Fibroblast of gingiva (primary cell): ENCODE measurements at places on chromosomes 3 and 15.

DNA sequence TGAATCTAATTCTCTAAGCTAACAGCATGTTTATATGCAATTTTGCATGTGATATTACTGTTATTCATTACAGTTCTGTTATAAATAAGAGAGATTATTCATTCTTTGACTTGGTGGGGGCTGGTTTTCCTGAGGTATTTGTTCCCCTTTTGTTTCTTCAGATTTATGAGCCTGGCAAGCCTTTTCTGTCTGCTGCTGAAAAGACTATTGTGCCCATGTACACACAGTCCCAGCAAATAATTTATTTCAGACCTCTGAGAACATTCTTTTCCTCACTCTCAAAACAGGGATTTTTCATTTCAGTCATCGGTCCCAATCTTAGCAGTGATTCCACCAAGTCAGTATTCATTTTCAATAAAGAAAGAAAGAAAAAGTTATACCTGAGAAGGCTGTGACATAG, 716.8 kb downstream of the NSUN3 start:
- no peak for DNase-seq

DNA sequence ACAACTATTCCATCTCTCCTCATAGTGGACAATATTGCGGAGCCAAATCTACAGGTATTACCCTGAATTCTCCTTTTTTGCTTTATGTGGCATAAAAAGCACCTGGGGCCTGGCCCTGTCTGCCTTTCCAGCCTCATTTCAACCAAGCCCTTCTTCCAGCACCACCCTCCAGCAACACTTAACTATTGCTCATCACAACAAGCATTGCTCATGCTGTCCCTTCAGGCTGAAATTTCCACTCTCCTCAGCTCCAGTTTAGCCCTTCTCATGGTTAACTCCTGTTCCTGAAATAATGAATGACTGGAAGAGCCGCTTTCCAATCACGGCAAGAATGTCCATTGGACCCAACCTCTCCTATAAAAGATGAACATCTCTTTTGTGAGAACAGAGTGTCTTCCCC, 107.4 kb downstream of the P2RY1 start:
- no peak for DNase-seq

DNA sequence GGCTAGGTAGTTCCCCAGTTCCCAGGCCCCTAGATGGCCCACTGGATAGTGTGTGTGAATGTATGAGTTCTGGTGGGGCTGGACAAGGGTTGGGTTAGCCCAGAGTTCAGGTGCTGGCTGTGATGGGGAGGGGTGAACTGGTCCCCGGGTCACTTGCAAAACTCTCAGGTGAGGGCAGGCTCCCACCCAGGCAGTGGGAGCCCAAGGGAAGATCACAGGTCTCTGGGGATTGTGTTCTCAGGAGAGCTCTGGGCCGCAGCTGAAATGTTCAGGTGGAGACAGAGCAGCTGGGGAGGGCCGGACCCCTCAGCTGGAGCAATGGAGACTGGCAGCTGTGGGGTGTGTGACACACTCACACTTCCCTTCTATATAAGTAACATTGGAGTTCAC, 12.8 kb upstream of the FAM98B start:
- no peak for DNase-seq

DNA sequence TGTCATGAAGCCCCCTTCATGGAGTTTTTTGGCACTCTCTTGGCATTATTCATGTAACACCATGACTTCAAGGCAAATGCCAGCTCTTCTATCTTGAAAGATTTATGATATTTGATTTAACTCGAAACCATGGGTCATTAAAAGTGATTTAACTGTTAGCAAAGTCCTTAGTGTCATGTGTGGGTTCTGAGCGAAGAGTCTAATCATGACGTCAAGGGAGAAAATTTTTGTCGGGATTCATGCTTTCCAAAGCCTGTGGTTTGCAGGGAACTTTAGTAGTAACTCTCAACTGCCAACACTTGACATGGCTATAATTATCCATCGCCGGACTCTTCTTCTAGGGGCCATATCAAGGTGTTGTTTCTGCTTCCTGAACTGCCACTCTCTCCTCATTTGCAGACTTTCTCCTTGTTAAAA, 11.5 kb downstream of the GXYLT2 start:
- no peak for DNase-seq

DNA sequence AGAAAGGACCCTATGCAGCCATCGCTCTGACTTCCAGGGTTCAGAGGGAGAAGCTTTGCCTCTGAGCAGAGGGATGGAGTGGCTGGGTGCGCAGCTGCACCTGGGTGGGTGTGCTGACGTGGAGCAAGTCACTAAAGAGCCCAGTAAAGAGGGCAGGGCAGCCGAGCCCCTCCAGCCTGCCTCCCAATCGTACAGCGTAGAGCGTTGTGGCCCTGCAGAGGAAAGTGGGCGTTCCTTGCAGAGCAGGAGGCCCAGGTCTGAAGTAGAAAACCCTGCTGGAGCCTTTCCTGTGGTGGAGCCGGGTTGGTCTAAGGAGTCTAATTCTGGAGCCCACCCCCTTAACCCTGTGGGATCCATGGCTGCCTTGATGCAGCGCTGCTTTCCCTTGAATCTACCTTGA, 61.0 kb downstream of the ABTB1 start:
- no peak for DNase-seq

GRCh38 chr3:134536781-134537180, 50.9 kb downstream of the CEP63 start:
- no peak for DNase-seq

GRCh38 chr3:69542089-69542804, 156.4 kb upstream of the FRMD4B start:
- peak; percentile 7 for DNase-seq
